GDM1 (cell line): ENCODE measurements at places on chromosomes 3 and 15.

DNA sequence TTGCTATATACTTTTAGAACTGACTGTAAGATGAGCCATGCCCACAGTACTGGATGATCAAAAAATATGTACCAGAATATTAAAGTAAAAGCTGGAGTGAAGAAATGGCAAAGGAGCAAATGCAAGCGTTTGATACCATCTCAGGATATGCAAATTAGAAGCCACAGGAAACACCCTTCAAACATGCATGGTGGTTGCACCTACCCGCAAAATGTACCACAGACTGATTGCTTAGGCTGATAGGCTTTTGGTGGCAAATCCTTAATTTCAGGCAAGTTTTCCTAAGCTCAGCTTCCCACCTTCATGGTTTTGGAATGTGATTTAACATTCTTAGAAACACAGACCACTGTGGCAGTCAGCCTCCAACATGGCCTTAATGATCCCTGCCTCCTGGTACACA is 149.0 kb downstream of the PDZRN3 start:
- DNase-seq = no peak

DNA sequence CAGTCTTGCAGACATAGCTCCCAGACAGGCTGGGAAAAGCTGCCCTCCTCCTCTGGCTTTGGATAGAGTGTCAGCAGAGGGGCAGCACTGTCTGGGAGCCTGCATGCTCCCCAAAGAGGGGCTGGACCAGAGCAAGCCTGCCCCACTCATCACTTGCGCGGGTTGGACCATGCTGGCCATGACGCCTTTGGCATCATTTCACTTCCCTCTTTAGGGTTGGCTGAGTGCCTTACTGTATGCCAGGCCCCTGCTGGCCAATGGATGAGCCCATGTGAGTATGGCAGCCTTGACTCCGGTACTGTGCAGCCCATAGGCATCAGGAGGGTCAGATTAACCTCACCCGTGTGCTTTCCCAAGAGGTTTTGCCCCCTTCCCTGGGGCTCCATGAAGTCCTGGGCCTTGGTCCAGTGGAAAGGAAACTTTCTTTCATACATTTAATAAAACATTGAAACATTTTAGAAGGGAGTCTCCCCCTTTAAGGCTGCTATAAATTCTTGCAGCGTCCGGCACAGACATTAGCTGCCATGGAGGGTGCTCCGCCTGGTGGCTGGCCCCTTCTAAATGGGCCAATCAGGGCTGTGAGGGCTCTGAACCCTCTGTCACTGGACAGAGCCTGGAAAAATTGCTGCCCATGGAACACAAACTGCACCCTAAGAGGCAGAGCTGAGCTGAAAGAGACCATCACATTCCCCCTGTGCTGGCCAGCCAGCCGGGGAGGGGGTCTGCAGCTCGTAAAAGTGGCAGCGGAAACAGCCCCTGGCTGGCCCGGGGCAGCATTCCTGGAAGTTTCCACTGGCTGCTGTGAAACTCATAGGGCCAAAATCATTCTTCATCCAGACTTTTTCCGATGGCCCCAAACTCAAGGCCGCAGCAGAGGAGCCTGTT is 20.8 kb upstream of the DUSP7 start:
- no peak for DNase-seq

DNA sequence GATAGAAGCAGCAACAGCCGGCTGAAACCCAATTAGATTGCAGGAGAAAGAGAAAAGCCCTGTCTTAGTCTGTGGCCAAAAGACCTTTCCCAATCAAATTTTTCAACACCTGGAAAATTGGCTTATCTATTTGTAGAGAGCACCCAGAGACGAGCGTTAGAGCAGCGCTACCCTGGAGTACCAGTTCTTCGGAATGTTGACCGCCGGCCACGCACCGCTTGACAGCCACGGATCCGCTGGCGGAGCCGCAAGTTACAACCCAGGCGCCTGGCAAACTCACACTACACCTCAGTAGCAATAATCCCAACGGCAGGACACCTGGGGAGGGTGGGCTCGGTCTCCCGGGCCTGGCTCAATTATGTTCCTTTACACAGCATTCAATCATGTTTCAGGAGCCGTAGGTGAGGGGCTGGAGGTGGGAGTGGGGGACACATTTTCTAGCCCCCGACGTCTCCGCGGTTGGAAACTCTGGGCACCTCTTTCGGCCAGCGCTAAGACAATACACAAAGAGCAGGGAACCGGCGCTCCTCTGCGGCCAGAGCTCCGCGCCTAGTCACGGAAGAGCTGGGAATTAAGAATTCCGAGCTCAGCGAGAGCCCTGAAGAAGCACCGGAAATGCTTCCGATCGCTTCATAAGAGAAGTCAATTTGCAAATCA is 1.2 kb downstream of the MB21D2 start:
- no peak for DNase-seq

DNA sequence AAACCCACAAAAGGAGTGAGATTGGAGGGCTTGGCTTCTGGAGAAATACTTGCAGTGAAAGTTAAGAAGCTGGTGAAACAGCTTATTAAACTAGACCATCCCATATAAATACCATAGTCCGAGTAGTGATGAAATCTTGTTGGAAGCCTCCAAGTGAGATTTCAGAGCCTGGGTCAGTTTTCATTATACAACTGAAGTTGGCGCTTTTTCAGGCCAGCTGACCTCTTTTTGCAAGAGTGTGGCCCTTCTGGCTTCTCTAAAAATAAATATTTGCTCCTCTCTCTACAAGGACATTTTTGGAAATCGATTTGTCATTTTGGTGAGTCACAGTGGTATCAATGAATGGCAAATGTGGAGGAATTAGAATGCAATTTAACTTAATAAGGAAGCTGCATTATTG is 51.2 kb upstream of the THRB start:
- no peak for DNase-seq

GRCh38 chr15:98779463-98780071 is 131.2 kb downstream of the IGF1R start:
- peak; percentile 94 for DNase-seq

GRCh38 chr3:189567766-189568420 is 63.3 kb upstream of the TP63 start:
- DNase-seq = no peak

DNA sequence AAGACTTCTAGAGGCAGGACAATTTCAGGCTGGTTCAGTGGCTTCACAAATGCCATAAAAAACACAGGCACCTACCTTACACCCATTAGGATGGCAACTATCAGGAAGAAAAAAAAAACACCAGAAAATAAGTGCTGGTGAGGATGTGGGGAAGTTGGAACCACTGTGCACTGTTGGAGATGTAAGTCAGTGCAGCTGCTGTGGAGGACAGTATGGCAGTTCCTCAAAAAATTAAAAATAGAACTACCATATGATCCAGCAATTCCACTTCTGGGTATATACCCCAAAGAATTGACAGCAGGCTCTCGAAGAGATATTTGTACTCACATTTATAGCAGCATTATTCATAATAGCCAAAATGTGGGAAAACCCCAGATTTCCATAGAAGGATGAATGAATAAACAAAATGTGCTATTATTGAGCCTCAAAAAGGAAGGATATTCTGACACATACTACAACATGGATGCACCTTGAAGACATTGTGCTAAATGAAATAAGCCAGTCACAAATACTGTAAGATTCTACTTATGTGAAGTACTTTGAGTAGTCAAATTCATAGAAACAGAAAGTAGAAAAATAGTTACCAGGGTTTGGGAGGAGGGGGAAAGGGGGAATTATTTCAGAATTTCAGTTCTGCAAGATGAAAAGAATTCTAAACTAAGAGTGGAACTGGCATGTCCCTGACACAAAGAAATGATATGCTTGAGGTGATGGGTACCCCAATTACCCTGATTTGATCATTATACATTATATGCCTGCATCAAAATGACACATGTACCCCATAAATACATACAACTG is 40.9 kb downstream of the NR1D2 start:
- DNase-seq = no peak

GRCh38 chr15:77607111-77607893 is 25.4 kb downstream of the LINGO1 start:
- DNase-seq = no peak

DNA sequence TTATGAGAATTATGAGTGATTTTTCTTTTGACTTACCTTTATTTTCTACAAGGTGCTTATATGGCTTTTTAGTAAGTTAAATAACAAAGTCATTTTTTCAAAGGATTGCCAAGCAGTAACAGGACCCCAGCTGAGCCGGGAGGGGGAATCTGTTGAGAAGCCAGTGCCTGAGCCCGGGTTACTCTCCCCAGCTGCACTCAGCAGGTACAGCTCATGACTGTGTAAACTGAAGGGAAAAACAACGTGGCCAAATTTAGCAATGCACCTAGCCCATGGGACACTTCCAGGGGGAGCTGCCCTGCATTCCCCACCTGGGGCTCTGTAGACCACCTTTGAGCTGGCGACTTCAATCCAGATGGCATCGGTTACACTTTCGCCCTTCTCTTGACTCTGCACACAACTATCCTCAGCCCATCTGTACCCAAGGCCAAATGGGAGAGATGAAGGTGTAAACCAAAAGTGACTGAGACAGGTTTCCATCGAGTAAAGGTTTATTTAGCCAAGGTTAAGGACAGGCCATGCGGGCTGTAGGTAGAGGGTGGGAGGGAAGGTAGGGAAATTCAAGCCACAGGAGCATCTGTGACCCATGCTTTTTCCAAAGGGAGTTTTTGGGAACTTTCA is 18.2 kb upstream of the HCN4 start:
- DNase-seq = no peak

DNA sequence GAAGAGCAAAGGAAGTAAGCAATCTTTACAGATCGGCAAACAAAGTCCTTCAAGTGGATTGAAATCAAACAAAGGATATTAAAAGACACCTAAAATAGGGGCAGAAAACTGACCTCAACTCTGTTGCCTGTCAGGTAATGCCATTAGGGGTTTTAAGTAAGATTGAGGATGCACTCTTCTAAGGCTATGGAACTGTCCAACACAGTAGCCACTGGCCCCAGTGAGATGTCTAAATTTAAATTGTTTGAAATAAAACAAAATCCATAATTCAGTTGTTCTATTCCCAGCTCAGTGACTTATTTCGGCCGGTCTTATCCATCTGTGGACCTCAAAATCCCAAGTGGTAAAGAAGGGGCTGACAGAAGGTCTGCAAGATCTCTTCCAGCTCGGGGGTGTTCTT is 49.5 kb upstream of the LMCD1 start:
- no peak for DNase-seq

DNA sequence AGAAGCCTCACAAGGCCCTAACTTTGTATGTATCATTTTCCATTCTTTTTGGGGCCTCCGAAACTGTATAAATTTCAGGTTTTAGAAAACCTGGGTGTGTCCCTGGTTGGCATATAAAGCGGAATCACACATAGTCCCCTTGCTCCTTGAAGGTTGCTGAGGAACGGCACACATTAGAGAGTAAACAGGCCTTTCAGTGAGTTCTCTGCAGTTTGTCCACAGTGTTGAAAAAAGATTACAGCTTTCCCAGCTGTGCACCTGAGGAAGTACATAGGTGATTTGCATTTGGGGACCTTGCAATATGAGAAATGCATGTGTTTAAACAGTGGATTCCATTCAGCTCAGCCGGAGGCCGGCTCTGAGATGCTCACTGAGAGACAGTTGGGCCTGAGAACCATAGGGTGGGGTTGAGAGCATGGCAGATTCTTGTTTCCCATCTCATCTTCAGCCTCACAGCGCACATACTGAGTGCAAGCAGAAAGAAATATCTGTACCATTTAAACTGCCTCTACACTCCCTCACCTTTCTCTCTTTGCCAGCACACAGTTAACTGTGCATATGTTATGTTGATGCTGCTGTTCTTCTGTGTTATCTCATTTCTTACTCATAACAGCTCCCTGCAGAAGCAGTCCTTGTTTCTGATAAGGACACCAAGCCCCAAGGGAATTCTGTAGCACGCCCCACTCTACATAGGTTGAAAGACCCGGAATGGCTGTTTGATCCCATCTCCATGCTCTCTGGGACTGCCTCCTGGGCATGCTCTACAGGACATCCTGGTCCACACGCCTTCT is 60.4 kb downstream of the BOC start:
- no peak for DNase-seq

DNA sequence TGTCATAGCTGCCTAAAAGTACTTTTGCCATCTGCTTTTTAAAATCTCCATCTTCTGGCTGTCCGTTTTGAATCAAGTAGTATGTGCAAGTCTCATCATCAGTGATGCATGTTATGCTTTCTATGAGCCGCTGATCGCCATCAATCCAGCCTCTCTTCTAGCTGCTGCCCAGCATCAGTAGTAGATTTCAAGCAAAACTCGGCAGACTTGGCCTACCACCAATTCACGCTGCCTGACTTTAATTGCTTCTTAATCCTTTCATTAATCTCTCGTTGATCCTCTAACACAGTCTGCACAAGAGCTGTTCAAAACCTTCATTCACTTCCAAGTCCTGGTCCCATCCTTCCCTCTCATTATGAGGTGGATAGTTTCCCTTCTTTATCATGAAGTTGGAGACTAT is 104.9 kb downstream of the NSUN3 start:
- no peak for DNase-seq

DNA sequence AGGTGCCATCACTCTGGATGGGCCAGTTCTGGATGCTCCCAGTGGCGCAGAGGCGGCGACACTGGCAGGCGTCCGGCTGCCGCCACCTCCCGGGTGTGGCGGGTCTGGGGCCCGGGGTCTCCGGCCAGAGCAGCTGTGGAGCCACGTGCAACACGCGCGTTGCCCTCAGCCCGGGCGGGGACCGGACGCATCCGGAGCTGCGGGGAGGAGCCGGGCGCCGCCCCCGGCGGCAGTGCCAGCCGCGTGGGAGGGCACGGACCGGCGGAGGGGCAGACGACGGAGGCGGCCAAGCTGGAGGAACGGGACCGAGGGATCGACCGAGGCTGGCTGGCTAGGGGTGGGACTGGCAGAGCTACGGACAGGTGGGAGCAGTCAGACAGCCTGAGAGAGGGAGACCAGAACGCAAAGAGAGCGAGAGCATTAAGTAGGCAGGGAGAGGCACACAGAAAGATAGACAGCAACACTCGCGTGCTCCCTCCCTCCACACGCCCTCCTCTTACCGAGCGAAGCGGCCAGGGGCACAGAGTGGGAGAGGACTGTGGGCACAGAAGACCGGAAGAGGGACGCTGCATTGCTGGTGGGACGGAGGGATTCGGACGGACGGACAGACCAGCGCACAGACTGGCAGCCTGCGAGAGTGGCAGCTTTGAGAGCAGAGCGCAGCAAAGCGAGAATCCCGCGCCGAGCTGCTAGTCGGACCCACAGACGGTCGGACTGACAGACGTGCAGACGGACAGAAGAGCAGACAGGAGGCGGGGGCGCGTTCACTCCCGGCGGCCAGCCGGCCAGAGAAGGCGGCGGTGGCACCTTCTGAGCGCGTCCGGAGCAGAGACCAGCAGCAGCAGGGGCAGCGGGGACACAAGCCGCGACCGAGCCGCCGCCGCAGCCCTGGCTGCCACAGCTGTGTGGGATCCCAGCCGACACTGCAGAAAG is at the start of gene ARPP21:
ARPP21 (plus strand) TSS at position 272 of the 933 bp plus-strand sequence. CDS start 42,227 bp downstream, outside the sequence.
- DNase-seq = no peak

GRCh38 chr3:43041517-43041916 is 62.4 kb downstream of the GASK1A start:
- DNase-seq = no peak

GRCh38 chr3:59189526-59189925 is 139.7 kb upstream of the CFAP20DC start:
- DNase-seq = no peak

GRCh38 chr3:15823092-15823491 is 25.3 kb upstream of the ANKRD28 start:
- DNase-seq = no peak

DNA sequence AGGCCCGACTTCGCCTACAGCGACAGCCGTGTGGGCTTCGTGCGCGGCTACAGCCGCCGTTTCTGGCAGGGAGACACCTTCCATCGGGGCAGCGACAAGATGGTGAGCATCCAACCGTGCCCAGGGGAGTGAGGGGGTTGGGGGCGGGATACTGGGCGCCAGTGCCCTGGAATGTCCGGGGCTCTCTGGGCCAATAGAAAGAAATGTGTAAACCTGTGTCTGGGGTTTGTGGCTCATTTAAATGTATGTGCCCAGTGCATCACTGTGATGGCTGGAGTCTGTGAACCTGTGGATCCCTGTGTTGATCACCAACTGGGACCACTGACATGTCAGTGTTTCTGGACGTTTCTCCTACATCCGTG is 423 bp downstream of the CHAC1 start:
- DNase-seq = no peak
